Spleen (tissue), 13 donors: ENCODE measurements at places on chromosomes 16 and 17. TPM values are rescaled to one million over a fixed set of nuclear protein-coding genes. Genes with fewer than 3 reads are reported as not detected.

TAC4 gene
- not detected for total RNA-seq

EIF4A3 gene
- 78.1 TPM for total RNA-seq

- no peak overlapping the region for H3K4me3 ChIP-seq
- no peak overlapping the region for H3K27ac ChIP-seq
- no peaks in the 10 kb centered on the region for H3K4me1 ChIP-seq
- no peaks in the 10 kb centered on the region for H3K36me3 ChIP-seq
- DNase-seq = no peak
Measured at GRCh38 chr17:40938981-40939380, 1.5 kb upstream of the KRT23 start.

CRYM gene
- total RNA-seq = not detected

DNA sequence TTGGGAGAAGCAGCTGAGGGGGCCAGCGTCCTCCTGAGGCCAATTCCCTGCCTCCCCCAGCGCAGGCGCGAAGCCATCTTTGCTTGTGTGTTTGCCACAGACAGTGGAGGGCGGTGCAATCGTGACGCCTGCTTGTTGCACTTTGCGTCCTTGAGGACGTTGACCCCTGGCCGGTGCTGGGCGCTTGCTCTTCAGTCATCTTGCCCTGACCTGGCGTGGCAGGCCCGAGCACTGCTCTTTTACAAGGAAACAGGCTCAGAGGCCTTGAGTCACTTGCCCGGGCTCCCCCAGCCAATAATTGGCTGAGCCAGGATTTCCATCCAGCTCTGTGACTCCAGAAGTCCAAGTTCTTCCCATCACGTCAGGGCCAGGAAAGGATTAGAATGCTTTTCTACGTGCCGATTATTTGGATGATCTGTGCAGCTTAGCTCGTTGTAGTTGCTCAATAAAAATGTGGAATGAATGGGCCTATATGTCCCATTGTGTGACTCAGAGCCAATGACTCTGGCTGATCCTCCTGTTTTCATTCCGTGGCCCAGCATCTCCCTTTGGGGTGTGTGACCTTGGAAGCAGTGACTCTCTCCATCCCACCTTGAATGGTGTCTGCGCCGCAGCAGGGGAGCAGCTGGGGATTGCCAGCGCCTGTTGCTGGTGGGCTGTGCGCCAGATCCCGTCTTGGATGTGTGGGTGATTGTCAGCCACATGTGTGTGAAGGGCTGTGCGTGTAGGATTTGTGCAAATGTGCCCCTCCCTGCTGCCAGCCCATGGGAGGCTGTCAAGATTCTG lies 214.1 kb downstream of the SEC14L1 start:
- peaks cover 83% of the 10 kb centered on the region for H3K4me1 ChIP-seq
- DNase-seq = peak; percentile 83
- no peaks in the 10 kb centered on the region for H3K27me3 ChIP-seq
- peak overlapping the region; percentile 55 for H3K27ac ChIP-seq
- H3K36me3 ChIP-seq = no peaks in the 10 kb centered on the region
- no peak overlapping the region for H3K4me3 ChIP-seq

GRCh38 chr16:20598832-20599469 lies 22.8 kb upstream of the ACSM2B start:
- H3K27ac ChIP-seq = no peak overlapping the region
- H3K4me1 ChIP-seq = no peaks in the 10 kb centered on the region
- no peak overlapping the region for H3K4me3 ChIP-seq
- H3K36me3 ChIP-seq = no peaks in the 10 kb centered on the region
- no peak for DNase-seq
- no peaks in the 10 kb centered on the region for H3K27me3 ChIP-seq
